ENCODE measurements at places on chromosomes 4 and X.
A peak's percentile ranks its signal among the peaks of the same experiment; 100 is the strongest.

GRCh38 chrX:131836161-131836560, 186.9 kb upstream of the STK26 start:
- no peak for DNase-seq

- DNase-seq, result peak; percentile 15
These were observed 524.9 kb upstream of the HTR2C start for GRCh38 chrX:114058988-114059418.

GRCh38 chr4:123585111-123585510, 188.5 kb downstream of the SPRY1 start:
- DNase-seq, result no peak

DNA sequence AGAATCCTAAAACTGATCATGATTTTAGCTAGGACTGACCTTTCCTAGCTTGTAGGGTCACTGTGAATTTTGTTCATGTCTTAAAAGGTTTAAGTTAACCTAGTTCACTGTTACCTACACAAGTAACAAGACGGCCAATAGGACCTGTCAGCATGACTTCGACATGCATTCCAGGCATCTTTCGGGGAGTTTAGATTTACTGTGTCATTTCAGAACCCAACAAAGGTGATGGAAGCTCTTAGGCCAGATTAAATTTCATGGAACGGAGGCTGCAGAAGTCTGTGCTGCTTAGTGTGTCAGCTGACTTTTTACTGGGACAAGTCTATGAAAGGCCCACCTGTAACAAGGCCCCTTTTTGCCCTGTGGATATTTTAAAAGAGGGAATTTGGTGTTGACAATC, 93.1 kb downstream of the GATB start:
- DNase-seq, result no peak

GRCh38 chrX:30150196-30150895, 65.0 kb upstream of the MAGEB2 start:
- no peak for DNase-seq

Measured in hematopoietic multipotent progenitor cell treated with erythropoietin and hydrocortisone succinate and interleukin-3 and kit ligand, for 17 days (in vitro differentiated cells).